Pulmonary artery endothelial cell (primary cell): ENCODE measurements at places on chromosomes 12 and 14. TPM values are rescaled to one million over a fixed set of nuclear protein-coding genes. Genes with fewer than 3 reads are reported as not detected.
A peak's percentile ranks its signal among the peaks of the same experiment; 100 is the strongest.

ART4 gene
- 18.7 and 74.4 TPM in 2 replicates for total RNA-seq

CMKLR1 gene
- total RNA-seq, result 0.13 TPM in 1 of 2 replicates, not detected in the other

MMP19 gene
- total RNA-seq, result 0.42 and 0.46 TPM in 2 replicates

SLC41A2 gene
- total RNA-seq, result 14.3 and 24.5 TPM in 2 replicates

FGF6 gene
- not detected in 2 replicates for total RNA-seq

GRCh38 chr14:68286667-68287066, 467.1 kb downstream of the RAD51B start:
- no peak for DNase-seq

- no peak for DNase-seq
These were observed 17.8 kb downstream of the CORO1C start for GRCh38 chr12:108713471-108713870.

- no peak for DNase-seq
These were observed 39.9 kb downstream of the MAX start for GRCh38 chr14:65062096-65063075.

DNA sequence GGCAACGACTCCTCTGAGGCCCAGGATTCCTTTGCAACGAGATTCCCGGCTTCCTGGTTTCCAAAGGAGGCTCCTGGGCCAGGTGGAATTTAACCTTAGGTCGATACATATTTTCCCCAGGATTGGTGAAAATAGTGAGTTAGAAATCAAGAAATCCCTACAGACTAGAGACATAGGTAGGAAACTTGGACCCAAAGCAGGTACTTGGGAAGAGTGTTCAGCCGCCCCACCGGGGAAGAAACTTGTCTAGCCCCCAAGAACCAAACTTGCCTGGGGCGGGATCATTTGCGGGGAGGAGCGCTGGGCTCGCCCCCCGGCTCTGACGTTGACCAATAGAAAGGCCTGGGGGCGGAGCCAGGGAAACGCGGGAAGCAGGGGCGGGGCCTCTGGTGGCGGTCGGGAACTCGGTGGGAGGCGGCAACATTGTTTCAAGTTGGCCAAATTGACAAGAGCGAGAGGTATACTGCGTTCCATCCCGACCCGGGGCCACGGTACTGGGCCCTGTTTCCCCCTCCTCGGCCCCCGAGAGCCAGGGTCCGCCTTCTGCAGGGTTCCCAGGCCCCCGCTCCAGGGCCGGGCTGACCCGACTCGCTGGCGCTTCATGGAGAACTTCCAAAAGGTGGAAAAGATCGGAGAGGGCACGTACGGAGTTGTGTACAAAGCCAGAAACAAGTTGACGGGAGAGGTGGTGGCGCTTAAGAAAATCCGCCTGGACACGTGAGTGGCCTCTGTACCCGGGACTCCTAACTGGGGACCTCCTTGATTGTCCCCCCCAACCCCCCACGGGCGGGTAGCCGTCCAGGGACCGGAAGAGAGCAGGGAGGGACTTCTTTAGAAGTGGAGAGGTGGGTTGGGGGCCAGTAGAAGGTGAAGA, at the start of gene CDK2:
Gene CDK2, plus strand, starts transcription at position 423 of the 874 bp plus-strand sequence. Its CDS starts 179 bp downstream, at position 602.
- peak; percentile 27 for DNase-seq

- DNase-seq, result peak; percentile 47
These were observed 19.6 kb downstream of the ACVR1B start for GRCh38 chr12:51970904-51971646.

- no peak for DNase-seq
These were observed 20.4 kb upstream of the FBXO33 start for GRCh38 chr14:39452680-39453079.

DNA sequence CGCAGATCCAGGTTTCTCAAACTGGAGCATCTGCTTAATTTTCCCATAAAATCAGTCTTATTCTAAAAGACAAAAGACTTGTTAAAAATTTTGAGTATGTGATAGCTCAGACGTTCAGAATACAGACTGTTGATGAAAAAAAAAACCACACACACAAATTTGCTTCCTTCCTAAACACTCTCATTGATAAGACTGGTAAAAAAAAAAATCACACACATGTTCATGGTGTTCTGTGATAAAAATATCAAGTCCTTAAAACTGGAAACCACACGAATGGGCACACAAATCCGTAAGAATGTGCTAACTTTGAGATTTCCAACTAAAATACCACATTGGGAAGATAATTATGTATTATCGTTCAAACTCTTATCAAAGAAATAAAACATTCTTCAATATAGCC, 6.7 kb upstream of the ARID4A start:
- no peak for DNase-seq

- DNase-seq, result no peak
These were observed 15.3 kb downstream of the MSRB3 start for GRCh38 chr12:65293735-65294134.

DNA sequence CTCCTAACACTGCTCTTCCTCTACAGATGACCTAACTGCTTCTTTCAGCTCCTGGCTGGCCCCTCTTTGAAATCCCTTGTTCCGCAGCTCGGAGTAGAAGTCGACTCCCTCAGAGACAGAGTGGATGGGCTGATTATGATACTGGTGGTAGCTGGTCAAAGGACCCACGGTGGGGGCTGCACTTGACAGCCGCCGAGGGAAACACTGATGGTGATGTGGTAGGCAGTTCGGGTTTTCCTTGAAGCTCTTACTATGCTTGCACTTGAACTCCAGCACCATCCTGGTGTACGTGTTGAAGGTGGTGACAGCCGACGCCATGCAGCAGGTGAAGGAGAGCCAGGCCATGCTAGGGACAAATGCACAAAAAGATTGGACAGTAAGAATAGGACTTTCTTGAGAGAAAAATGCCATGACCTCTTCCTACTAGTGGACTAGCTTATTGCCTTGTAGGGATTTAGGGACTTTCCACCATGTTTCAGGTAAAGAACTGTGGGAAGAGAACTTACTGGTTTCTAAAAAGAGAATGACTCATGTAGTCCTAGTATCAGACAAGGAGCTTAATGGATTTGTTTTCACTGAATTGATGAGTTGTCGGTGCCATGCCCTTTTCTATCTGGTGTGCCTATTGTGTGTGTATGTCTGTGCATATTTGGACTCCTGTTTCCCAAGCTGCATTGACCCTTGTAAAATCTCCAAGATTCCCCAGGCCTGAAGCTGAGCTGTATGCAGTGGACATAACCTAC, 18.4 kb downstream of the GSG1 start:
- DNase-seq, result no peak

- no peak for DNase-seq
These were observed 75.0 kb downstream of the SLCO1B3 start for GRCh38 chr12:20885552-20885951.

DNA sequence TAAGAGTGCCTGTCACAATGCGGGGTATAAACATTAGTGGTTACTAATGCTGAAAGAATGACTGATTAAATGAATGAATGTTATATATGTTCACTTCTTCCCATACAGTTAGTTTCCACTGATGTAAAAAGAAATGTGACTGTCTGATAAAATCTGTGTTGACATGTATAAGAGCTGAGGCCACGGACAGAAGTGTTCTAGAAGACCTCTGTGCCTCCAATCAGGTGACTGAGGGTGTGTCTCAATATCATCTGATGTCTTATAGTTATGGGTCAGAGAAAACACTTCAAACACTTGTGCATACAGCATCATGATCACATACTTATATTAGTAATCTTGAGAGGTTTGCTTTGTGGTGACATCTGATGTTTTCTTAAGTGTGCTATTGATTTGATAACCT, 183.4 kb downstream of the TTC7B start:
- DNase-seq, result no peak
